Myocyte (in vitro differentiated cells): ENCODE measurements at places on chromosomes 2 and 18.

DNA sequence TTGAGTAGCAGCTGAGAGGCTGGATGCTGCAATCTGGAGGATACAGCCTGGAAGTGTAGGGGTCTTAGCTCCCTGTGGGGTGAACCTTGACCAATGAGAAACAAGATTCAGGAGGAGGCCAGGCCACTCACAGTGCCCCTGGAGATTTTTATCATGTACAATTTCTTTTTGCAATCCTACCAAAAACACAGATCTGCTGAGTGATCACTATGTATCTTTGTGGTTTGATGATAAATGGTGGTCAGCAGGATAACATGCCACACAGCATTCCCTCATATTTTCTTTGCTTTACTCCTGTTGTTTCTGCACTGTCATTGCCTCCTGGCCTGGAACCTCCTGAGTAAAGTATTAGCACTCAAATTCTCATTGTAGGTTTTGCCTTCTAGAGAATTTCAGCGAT, 357.9 kb downstream of the THSD7B start:
- peak; percentile 49 for DNase-seq

DNA sequence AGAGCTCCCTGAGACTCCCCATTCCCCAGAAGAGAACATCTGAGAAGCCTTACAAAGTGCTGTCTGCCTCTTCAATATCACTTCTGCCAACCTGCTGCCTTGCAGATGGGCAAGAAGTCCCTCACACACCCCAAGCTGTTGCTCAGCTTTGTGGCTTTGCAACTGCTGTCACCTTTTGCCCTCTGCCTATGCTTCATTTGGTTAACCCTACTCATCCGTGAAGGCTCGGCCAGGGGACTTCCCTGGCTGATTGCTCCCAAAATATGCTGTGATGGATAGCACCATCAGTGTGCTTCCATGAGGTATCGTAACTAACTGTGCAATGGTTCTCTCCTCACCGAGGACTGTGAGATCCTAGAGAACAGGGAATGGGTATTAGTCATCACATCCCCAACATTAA, 88.9 kb upstream of the CYP1B1 start:
- DNase-seq, result peak; percentile 44

DNA sequence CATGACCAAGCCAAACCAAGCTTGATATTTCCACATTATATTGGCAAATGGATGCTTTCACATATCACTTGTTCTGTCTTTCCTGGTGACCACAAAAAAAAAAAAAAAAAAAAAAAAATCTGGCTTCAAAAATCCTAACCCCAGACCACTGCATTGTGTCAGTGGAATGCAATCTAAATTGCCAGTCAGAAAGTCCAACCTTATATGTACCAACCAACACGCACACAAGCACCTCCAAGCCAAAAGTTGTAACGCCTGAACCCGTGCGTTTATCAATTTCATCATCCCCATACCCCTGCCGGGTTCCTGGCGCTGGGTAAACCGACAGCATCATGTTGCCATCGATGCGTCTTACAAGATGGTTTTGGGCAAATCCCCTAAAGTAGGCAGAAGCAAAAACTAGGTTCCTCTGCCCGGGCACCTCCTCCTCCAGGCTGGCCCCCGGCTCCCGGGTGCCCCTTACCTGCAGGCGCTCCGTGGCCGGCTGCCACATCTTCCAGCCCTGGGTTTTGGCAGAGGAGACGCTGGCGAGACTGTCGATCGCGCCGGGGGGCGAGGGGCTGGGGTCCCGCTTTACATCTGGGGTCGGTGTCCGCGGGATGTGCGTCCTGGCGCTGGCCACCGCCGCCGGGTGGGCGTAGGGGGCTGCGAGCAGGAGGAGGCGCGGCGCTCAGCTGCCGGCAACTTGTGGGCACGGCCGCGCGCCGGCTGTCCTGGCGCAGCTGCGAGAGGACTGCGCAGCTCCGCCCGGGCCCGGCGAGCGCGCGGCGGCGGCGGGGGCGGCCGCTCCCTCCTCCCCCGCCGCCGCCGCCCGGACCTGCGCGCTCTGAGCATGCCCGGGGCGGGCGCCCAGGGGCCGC, at the start of gene PID1:
Gene PID1 (minus strand): TSS at position 737 of the 860 bp plus-strand sequence. CDS start 244 bp downstream, at position 493.
- DNase-seq, result peak; percentile 75

- DNase-seq, result no peak
Measured at GRCh38 chr2:176902454-176902853, 310.1 kb upstream of the HNRNPA3 start.

- no peak for DNase-seq
Measured at GRCh38 chr2:231332388-231332787, 63.1 kb upstream of the B3GNT7 start.

DNA sequence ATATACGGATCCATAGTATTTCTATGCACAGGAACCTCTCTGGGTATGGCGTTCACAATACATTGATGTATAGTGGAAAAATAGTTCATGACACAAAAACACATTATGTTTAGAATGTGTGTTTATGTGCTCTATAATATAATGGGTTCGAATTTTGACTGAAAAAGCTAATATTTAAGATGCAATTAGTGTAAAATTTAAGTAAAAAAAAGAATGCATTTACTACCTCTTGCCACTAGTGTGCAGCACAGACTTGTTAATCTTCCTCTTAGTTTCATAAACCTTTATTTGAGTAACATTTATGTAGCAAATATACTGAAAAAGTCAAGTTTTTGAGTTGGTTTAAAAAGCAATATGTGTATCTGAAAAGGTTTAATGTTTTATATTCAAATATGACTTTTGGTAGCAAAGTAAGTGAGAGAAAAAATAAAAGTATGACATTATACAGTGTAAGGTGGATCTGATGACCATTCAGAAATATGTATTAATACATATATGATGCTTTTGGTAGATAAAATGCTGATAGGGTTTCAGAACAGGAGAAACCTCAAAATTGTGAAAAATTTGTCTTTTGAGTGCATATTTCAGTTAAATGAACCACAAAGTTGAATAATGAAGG, 49.4 kb downstream of the CCDC102B start:
- DNase-seq, result peak; percentile 22

- peak; percentile 9 for DNase-seq
Measured at GRCh38 chr2:147442816-147443215, 402.0 kb upstream of the ACVR2A start.

- DNase-seq, result no peak
Measured at GRCh38 chr18:53698907-53699306, 525.6 kb downstream of the MBD2 start.

DNA sequence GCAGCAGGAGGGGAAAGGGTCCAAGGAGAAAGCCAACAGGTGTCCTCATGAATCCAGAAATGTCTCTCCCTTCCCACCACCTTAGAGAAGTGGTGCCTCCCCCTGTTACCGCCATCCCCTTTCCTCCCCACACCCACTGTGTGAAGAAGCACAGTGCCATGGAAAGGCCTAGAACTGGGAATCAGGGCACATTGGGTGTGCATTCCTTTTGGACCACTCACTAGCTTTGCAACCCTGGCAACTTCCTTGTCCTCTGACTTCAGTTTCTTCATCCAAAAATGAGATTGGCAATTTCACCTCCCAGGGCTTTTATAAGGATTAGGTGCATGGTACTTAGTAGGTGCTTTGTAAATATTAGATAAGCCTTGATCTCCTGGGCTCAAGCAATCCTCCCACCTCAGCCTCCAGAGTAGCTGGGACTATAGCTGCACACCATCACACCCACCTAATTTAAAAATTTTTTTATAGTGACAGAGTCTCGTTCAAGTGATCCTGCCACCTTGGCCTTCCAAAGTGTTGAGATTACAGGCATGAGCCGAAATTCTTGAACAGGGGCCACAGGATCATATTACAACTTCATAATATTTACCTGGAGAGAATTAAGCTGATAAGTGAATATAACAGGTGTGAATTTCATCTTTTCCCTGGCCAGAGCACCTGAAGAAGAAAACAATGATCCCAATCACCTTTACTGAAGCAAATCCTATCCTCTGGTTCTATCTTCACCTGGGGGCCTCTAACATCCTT, 97.9 kb upstream of the TAF1B start:
- DNase-seq, result no peak

DNA sequence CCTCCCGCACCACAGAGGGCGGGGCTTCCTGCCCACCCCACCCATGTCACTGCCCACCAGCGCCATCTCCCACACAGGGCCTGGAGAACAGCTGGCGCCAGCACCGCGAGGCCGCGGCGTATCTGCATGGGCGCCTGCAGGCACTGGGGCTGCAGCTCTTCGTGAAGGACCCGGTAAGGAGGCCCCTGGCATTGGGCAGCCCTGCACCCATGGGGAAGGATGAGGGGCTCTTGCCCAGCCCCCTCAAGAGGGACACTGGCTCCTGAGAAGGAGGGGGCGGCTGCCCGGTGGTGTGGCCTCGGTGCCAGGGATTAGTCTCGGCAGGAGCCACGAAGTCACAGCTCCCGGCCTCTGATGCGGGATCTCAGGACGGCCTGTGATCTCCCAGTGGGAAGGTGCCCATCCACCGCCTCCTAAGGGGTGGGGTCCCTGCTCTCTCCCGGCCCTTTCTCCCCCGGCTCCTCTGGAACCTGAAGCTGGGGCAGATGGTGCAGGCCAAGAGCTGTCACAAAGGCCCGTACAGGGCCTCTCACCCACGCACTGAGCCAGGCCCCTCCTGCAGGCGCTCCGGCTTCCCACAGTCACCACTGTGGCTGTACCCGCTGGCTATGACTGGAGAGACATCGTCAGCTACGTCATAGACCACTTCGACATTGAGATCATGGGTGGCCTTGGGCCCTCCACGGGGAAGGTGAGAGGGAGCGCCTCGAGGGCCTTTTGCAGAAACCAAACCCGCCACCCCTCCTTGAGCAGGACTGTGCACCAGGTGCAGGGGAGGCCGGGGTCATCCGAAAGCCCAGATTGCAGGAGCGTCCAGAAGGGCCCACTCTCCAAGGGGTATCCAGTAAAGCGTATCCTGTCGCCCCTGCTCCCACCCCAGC, 9.1 kb downstream of the AGXT start:
- no peak for DNase-seq

- DNase-seq, result peak; percentile 23
Measured at GRCh38 chr2:206989311-206989710, 50.0 kb downstream of the CPO start.

- no peak for DNase-seq
Measured at GRCh38 chr2:221461901-221462300, 110.2 kb downstream of the EPHA4 start.

DNA sequence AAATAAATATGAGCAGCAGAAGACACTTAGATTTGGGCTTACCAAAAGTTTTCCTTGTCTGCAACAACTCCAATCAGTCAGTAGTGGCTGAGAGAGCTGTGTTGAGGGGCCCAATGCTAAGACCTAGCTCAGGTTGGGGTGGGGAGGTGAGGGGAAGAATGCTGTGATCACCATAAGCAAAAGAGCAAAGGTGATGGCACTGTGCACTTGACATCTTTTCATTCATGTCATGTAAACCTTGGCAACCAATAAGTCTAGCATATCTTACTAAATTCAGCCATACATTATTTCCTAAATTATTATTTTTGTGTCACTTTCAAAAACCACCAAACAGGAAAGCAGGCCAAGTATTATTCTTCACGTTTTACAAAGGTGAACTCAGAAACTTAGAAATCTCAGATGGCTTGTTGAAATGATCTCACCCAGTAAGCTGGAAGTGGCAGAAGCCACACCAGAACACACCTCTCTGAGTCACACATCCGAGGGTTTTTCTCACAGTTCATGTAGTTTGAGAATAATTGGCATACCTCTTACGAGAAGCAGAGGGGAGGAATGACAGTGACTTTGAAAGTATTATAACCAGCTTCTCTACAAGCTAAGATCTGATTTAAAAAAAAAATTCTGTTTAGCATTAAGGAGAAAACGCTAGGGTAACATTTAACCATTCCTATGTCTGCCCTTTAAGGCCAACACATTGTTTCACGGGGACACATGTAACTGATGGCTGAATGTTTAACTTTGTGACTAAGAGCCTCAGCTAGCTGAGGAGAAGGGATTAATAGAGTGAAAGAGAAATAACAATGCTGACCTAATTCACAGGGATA, 43.3 kb upstream of the SETBP1 start:
- peak; percentile 11 for DNase-seq

- DNase-seq, result no peak
Measured at GRCh38 chr2:147224070-147224469, 620.8 kb upstream of the ACVR2A start.

- peak; percentile 77 for DNase-seq
Measured at GRCh38 chr18:48137374-48138081, 207.1 kb upstream of the SMAD2 start.
